ENCODE measurements at places on chromosomes 2 and 18.

- DNase-seq: no peak
Observed at GRCh38 chr18:8571399-8571798, 37.8 kb upstream of the RAB12 start.

GRCh38 chr2:77488141-77488540, 34.0 kb downstream of the LRRTM4 start:
- DNase-seq: no peak

GRCh38 chr2:139622691-139623090, 842.5 kb upstream of the NXPH2 start:
- DNase-seq: no peak

DNA sequence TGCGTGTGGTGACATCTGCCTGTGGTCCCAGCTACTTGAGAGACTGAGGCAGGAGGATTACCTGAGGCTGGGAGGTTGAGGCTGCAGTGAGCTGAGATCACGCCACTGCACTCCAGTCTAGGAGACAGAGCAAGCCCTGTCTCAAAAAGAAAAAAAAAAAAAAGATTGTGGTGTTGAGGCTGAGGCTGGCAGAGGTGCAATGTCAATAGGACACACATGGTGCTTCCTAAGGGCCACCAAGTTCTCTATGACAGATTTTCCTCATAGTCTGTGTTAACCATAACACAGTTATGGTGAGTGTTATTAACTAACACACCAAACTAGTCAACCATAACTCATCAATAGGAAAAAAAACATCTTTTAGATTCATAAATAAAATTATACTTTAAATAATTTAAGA, 494.4 kb downstream of the TMX3 start:
- no peak for DNase-seq

GRCh38 chr2:120177001-120177621, 46.1 kb downstream of the TMEM185B start:
- peak; percentile 59 for DNase-seq

DNA sequence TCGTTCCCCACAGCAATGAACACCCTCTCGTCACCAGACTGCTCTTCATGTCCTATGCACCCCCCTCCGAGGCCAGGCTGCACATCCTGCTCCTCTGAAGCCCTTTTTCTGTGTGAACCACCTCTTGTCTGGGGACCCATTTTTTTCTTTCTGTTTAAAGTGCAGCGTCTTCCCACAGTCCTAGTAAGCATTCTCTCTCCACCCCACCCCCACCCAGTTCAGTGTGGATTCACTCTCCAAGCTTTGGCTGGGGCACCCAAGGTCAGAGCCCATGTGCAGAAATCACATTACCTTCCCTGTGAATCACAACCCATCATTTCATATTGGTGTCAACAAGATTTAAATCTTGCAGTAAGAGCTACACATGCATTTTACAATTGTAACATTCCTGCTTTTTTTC, 26.4 kb upstream of the PKDCC start:
- DNase-seq: no peak

DNA sequence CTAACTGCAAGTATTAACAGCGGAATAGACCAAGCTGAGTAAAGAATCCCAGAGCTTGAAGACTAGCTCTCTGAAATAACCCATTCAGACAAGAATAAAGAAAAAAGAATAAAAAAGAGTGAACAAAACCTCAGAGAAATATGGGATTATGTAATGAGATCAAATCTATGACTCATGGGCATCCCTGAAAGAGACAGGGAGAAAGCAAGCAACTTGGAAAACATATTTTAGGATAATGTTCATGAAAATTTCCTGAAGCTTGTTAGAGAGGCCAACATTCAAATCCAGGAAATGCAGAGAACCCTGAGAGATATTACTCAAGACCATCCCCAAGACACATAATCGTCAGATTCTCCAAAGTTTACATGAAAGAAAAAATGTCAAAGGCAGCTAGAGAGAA, 17.3 kb downstream of the PFN4 start:
- no peak for DNase-seq

DNA sequence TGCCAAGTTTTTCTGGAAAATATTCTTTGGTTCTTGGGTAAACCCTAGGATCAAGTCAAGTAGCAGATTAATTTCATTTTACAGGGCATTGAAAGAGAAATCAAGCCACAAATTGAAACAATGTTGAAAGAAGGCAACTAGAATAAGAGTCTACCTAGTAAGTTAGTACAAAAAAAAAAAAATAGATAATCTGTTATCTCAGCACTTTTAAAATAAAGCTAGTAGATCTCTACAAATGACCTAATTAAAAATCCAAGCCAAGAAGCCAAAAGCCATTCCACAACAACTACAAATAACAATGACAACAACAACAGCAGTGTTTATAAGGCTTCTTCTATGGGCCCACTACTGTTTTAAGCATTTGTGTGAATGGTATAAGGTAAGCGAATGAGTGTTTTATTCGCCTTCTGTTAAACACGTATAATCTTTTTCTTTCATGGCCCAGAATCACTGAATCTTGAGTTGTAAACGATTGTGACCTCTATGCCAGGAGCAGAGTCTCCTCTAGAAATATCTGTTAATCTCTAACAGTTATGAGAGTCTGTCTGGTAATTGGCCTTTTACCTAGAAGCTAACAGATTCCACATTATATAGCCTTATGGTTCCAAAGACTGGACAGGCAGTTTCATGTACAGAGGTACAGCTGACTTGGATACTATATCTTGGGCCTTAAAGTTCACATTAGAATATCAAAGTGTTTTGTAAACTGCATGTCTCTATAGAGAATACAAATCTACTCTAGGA, 28.6 kb upstream of the CUL3 start:
- no peak for DNase-seq

GRCh38 chr2:174568425-174568824, 29.2 kb downstream of the WIPF1 start:
- no peak for DNase-seq

- DNase-seq: no peak
Observed at GRCh38 chr2:231241755-231242507, 43.5 kb downstream of the ARMC9 start.

DNA sequence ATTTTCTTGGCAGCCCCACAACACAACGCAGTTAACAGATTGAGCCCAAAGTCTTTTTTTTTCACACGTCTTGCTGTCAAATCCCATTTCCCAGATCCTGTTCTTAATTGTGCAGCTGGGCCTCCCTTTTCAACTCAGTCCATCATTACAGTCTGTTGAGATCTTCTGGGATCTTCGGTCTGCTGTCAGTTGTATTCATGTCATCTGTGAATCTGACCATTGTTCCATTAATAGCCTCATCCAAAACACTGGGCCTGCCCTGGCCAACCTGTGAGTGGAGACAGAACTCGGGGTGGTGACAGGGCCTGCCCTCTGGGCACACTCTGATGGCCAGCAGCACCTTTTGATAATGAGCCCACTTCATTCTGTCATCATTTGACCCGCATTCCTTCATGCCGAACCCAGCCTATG, 39.7 kb upstream of the SEMA4C start:
- DNase-seq: no peak

DNA sequence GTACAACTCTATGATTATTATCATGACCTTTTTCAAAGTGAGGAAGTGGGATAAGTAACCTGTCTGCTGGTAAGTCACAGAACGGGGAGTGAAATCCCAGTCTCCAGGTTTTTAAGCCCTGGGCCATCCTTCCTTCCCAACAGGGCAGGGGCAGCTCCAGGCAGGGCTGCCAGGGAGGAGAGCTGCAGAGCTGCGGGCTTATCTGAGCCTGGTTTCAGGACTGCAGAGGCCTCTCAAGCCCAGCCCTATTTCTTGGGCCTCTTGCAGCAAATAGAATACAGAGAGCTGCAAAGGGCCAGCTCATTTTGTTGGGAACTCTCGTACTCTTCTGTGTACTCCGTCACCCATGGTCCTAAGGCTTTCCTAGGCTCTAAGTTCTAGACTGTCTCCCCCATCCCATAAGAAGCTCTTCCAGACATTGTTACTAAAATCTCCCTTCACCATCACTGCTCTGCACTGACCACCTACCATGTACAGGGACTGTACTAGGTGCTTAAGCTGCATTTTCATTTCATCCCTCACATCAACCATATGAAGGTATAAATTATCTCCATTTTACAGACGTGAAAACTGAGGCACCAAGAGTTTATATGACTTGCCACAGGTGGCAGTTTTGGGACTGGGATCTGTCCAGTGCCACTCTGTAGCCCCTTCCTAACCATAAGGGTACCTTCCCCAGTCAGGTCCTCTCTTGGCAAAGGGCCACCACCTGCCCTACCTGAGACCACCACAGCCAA, 3.1 kb downstream of the RAB11FIP5 start:
- DNase-seq: no peak

DNA sequence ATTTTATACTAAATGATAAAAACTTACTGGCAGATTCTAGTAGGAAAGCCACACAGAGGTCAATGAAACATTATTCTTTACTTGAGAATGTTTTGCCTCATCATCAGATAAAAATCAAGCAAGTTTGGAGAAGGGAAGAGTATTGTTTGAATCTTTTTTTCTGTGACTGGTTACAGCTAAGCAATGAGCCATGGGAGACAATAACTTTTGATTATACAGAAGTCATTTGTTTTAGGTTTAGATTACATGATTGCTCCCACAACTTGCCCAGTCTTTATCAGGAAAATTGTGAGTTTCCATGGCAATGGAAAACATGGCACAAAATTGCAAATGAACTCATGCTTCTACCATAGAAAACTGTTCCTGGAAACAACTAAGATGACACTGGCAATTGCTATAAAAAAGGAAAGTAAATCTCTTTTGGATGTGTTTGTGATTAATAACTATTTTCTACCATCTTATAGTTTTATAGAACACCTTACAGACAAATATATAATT, 476.8 kb downstream of the MBD2 start:
- DNase-seq: no peak

DNA sequence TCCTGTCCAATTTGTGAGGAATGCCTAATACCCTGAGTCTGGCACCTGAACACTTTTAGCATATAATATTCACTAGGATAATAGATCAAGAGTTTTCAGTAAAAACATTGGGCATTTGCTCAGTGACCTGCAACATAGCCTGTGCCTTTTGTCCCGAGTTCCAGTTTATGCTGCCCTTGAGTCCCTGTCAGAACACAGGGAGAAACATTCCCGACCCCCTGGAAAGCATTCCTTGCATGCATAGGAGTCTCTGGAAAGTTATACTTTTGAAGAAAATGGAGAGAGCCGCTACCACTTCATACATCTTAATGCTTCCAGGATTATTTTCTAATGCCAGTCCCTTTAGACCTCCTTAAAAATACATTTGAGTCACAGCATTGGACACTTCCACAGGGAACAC, 107.3 kb downstream of the PLCL1 start:
- no peak for DNase-seq

DNA sequence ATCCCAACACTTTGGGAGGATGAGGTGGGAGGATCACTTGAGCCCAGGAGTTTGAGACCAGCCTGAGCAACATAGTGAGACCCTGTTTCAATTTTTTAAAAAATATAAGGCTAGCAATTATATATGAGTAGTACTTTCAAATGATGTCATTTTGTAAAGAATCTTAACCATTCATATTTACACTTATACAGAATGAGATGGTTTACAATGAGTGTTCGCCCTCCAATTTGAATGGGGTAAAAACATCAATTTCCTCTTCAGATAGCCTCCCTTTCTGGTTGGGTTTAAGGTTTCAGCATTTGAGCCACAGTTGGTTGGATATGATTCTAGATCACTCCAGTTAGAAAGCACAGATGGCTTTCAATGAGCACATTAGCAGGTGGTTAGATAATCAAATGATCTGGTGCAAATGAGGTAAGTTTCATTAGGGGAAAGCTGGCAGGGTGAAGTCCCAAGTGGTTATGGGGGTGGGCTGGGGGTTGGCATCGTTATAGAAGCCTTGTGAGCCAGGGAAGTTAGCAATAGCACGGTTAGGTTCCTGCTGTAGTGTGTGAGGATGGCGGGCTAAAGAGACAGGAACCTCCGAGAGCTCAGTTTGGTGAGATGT, 63.9 kb downstream of the TRPM8 start:
- no peak for DNase-seq

DNA sequence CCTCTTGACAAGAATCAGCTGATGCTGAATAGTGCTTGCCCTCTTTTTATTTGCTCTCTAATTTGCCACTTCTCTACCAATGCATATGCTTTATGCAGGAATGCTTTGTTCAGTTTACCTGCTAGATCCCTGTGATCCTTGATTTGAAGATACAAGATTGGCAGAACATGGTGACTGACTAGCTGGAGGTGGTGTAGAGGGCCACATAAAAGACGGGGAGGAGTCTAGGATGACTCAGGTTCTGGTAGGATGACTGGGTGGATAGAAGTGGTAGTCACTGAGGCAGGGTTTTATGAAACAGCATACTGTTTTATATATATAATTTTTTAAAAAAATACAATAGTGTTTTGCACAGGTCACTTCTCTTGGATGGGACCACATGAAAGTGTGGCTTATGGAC, 6.3 kb upstream of the ADGRF3 start:
- no peak for DNase-seq

DNA sequence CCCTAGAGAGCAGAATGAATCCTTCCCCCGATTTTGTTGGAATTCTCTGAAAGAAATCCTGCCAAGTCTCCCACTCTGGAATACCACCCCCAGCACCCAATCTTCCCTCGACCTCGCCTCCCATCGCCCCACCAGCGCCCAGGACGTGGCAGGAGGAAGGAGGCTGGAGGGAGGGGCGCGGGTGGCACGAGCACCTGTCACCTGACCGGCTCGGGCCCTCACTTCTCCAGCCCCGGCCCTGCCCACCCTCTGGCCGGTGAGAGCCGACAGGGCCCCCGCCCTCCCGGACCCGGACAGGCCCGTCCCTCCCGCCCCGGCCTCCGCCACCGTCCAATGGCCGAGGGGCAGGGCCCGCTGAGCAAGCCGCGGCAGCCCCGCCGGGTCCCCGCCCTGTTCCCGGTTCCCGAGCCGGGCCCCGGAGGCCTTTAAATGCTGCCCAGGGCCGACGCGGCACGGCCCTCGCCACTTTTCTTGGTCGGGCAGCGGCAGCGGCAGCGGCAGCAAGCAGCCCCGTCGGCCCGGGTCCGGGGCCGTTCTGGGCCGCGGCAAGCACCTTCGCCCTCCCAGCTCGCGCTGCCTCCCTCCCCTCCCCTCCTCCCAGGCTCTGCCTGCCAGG, at the start of gene LGALSL:
LGALSL (plus strand) TSS at position 393 of the 616 bp plus-strand sequence. CDS start 384 bp downstream, outside the sequence.
- DNase-seq: peak; percentile 80

- DNase-seq: no peak
Observed at GRCh38 chr2:203126996-203127395, 111.8 kb upstream of the CYP20A1 start.

DNA sequence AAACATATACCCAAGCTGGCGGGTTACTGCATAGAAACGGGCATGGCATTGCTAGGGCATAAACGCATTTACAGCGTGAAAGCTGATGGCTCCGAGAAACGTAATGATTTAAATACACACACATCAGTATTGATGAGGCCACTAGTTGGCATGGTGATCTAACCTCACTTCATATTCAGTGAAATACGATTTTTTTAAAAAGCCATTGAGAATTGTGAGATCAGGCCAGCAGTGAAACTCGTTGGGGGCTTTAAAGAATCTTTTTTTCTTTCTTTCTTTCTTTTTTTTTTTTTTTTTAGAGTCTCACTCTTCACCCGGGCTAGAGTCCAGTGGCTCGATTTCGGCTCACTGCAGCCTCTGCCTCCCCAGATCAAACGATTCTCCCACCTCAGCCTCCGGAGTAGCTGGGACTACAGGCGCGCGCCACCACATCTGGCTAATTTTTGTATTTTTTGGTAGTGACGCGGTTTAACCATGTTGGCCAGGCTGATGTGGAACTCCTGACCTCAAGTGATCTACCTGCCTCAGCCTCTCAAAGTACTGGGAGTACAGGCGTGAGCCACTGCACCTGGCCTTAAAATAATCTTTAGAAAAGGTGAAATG, 2.4 kb upstream of the SMAD7 start:
- peak; percentile 31 for DNase-seq

Data from lung microvascular endothelial cell (primary cell).